ENCODE measurements at places on chromosomes 11 and 22. TPM values are rescaled to one million over a fixed set of nuclear protein-coding genes. Genes with fewer than 3 reads are reported as not detected.

DNA sequence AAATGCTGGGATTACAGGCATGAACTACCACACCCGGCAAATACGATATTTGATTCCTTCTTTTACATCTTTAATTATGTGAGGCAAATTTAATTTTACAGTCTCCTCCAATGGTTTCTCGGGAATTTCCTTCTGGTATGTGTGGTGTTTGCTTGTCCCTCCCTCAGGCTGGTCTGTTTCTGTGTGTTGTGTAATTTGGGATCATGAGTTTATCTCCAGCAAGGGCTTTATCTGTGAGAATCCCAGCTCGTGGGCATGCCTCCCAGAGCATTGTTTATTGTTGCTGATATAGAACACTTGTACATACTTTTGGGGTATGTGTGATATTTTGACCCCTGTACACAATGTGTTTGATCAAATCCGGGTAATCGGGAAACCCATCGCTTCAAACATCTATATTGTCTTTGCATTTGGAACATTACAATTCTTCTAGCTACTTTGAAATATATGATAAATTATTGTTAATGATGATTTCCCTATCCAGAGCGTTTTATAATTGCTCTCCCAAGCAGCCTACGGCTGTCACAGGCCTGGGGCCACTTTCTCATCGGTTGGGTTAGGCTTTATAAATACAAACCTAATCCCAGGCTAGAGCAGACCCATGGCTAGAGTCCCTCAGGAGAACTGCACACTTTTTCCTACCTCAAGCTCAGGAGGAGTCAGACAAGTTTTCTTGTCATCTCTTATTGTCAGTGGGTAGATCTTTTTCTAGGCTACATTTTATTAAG, 15.0 kb upstream of the PRR5 start:
- DNase-seq: no peak

GRCh38 chr11:62882788-62883501, 2.2 kb downstream of the SLC3A2 start:
- no peak for DNase-seq

- DNase-seq: no peak
Observed at GRCh38 chr11:35415487-35415886, 3.9 kb downstream of the SLC1A2 start.

- DNase-seq: no peak
Observed at GRCh38 chr11:130201026-130201425, 41.4 kb downstream of the ST14 start.

GRCh38 chr11:45181889-45182550, 35.6 kb downstream of the PRDM11 start:
- no peak for DNase-seq

GRCh38 chr11:27266125-27266524, 96.9 kb downstream of the CCDC34 start:
- no peak for DNase-seq

DNA sequence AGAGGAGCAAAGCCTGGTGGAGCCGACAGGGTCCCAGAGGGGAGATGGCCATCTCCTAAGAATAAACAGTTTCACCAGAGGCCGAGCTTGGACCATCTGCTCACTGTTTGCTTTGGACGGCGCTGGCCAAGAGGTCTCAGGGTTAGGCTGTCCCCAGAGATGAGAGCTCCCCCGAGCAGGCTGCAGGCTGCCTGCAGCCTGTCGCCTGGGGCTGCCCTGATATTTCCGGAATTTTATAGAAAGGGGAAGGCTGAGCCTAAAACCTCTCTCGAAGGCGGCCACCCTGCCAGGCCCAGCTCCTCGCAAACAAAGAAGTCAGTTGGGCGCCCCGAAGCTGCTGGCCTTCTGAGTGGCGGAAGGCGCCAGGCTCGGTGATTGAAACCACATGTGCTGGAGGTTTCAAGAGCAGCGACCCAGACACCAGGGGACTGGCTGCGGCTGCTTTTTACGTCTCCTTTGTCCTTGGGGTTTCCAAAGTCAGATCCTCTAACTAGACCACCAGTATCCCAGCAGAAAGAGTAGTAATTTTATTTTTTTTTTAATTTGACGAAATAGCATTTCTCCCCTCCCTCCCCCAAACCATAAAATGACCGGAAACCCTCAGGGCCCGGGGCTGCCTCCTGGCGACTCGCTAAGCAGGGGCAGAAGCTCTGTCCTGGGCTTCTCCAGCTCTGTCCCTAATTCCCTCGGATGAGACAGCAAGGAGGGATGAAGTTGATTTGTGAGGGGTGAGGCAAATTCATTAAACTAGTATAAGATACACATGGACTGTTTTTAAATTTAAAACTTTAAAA, 57.4 kb downstream of the CLMP start:
- peak; percentile 70 for DNase-seq

GRCh38 chr22:42654436-42655073, 5.4 kb upstream of the CYB5R3 start:
- DNase-seq: no peak

DNA sequence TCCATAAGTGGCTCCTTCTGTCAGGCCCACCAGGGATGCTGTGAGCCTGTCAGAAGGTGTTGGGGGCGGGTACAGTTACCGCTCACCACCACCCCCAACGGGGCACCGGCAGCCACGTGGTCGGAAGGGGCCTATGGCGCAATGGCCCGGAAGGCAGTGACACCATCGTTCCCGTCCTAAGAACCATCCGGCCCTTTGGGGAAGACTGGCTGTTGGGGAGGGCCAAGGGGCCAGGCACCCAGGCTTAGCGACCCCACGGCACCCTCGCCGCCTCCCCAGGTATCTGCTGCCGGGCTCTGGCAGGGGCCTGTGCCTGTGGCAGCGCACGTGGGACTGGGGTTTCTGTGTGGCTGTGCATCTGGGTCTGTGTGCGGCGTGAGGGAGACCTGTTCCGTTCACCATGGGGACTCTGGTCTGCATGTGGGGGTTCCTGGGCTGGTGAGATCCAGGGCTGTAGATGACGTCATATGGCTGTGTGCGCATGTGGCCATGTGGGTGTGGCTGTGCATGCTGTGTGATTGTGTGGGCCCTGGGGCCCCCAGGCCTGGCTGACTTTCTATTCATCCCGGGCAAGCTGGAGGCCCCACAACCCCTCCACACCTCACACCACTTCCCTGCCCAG, 717 bp downstream of the OSM start:
- DNase-seq: peak; percentile 70

DNA sequence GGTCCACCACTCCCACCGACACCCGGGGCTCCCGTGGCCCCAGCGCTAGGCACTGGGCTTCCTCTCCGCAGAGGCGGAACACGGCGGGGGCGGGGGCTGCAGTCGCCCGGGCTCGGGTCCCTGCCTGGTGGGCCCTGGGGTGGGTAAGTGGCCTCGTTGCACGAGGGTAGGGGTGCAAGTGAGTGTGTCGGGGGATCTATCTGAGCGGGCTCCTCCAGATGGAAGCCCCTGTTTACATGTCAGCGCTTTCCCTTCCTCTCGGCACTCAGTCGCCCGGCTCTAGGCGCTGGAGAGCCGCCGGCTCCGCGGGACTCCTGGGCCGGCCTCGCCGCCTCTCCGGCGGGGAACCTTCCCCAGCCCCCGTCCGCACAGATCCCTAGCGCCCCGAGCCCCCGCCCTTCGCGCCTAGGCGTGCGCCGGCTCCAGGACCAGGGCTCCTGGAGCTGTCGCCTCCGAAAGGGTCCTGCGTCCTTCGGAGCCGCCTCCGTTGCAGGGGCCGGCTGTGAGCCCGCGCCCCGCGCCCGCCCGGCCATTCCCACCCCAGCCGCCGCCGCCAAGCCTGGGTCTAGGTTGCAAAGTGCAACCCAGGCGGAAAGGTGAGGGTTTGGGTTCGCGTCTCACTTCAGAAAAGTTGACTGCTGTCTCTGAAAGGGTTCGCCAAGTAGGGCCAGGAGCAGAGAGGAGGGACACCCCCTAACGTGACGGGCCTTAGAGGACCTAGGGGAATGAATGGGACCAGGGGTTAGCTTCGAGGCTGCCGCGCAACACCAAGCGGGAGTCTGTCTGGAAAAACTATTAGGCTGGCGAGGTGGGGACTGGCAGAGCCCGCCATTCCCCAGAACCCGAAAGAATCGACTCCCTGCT, 978 bp downstream of the FLI1 start:
- no peak for DNase-seq

DNA sequence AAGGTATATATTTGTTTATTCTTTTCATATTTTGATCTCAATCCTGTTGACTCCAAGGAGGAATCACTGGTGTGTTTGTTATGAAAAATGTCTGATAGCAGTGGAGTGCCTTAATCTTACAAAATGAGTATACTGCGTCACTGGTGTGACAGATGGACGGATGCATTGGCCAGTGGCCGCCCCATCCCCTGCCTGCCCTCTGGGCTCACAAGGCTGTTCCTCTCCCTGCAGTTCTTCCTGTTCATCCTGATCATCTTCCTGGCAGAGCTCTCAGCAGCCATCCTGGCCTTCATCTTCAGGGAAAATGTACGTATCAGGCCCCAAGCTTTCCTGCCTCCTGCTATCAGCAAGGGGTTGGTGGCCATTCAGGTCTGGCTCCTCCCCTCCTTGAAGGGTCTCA, 32.9 kb downstream of the TP53I11 start:
- DNase-seq: no peak

- DNase-seq: no peak
Observed at GRCh38 chr11:121656328-121657090, 203.7 kb upstream of the SORL1-AS1 start.

GRCh38 chr11:103987629-103988594, 48.5 kb upstream of the DDI1 start:
- DNase-seq: no peak

- DNase-seq: peak; percentile 74
Observed at GRCh38 chr22:23240639-23241389, 60.5 kb downstream of the BCR start.

DNA sequence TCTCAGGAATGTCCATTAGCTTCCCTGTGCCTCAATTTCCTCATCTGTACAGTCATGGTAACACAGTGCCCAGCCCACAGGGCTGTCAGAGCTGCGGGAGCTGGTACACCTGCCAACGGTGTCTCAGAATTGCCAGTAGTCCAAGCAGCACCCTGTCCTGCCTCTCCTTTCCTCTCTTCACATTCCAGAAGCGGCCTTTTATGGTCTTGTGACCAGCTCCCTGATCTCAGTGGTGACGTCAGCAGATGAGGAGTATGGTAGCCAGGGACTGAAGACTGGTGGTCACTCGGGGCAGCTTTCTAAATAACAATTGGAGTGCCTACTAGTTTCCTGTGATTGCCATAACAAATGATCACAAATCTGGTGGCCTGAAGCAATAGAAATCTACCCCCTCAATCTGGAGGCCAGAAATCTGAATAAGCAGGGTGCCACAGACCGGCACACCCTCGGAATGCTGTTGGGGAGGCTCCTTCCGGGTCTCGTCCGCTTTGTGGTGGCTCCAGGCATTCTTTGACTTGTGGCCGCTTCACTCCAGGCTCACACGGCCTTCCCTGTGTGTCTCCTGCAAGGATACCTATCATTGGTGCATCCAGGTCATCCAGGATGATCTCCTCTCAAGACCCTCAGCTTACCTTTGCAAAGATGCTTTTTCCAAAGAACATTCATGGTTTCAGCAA, 2.1 kb downstream of the FADD start:
- no peak for DNase-seq

GRCh38 chr11:130858215-130858614, 58.1 kb downstream of the SNX19 start:
- no peak for DNase-seq

DNA sequence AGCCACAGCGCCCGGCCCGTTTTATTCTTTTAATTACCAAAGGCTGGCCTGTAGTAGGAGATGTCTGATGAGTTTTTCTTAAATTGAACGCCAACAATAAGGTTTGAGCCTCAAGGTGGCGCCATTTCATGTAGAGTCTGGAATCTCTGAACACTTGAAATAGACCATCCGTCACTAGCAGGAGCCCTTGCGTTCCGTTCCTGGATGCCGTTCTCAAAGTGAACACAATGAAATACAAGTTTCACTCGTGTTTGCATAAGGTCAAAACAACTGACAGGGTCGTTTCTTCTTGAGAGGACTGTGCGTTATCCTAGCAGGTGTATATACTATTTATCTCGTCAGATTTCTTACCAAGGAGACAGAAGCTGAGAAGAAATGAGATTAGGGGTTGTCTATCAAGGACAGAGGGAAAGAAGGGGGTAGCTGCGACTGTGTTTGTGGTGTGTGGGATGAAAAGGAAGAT, 18.7 kb upstream of the SCGB1D1 start:
- peak; percentile 44 for DNase-seq

- DNase-seq: no peak
Observed at GRCh38 chr11:123158033-123159003, 36.7 kb downstream of the CLMP start.

- no peak for DNase-seq
Observed at GRCh38 chr22:31492151-31492550, 2.5 kb upstream of the EIF4ENIF1 start.

DNA sequence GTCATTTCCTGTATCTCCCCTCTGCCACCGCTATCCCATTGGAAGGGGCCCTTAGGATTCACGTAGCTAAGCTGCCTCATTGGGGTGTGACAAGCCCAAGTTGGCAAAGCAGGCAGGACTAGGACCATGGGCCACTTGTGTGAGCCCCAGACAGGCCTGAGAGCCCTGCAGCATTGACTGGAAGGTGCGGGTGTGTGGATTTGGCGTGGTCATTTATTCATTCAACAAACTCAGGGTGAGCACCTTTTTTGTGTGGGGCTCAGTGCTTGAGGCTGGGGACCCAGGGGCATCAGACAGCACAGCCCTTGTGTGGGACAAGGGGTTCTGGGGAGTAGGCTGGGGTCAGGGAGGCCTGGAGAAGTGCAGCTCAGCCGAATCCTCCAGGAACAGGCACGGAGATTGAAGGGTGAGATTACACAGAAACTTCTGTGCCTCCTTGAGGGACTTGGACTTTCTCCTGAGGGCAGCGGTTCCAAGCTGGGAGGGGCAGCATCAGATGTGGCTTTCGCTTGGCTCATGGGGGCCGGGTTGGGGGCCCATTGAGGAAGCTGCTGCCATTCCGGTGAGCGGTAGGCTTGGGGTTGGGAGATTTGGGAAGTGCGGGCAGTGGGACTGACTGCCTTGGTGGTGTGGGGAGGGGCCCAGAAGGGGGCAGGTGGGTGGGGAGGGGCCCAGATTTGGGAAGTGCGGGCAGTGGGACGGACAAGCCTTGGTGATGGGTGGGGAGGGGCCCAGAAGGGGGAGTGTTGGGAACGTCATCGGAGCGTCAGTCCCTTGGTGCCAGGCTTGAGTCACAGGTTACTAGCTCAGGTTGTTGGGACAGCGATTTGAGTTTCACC, 11.9 kb downstream of the MGAT3 start:
- DNase-seq: no peak

GRCh38 chr22:20531404-20532201, 24.2 kb downstream of the MED15 start:
- DNase-seq: no peak

The TRIOBP gene
- 59.2 TPM for total RNA-seq

The KCTD14 gene
- 0.27 TPM for total RNA-seq

The SLC29A2 gene
- 6.5 TPM for total RNA-seq

The GSTT2B gene
- 0.54 TPM for total RNA-seq
